ENCODE measurements at places on chromosomes 2 and 18.

DNA sequence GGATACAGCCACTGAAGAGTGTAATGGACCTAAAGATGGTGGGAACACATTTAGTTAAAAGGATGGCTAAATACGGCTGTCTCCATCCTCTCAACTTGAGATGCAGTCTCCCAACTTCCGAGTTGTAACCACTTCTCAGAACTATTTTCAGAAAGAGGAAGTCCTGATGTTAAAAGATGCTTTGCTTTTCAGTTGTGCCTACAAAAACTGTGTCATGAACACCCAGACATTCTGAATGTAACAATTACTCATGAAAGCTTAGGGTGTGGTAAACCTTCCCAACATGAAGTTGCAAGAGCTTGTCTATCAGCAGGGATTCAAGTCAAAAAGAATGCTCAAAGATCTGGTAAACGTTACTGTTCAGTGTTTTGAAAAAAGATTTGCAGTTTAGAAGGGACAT, 147.9 kb downstream of the DOCK10 start:
- no peak for DNase-seq

DNA sequence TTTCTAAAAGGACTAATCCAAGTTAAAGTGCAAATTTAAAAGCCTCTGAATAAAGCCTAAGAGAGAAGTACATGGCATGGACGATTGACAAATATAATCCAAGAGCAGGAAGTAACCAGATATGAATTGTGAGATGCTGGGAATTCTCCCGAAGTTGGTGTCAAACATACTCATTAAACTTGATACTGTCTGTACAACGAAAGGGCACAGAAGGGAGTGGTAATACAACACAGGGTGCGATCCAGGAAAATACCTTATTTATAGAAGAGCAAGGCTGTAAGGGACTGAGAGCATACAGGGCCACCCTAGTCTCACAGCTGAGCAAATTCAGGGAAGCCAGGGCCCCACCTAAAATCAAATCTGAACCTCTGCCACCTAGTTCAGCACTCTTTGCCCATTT, 41.6 kb downstream of the SEMA4F start:
- no peak for DNase-seq

DNA sequence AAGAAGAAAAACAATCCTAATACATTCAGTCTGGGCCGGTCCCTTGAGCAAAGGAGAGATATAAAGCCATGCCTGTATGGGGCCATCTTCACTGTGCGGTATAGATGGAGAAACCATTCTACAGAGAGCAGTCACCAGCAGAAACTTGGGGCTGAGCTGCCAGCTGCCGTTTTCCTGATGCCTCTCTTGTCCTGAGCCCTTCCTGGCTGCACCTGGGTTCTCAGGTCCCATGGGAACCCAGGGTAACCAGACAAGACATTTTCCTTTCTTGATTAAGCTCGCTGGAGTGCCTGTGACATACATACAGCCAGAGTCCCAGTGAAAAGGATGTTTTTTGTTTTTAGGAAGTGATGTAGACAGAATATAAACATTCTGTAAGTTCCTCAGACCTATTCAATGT, 5.3 kb upstream of the METTL21A start:
- no peak for DNase-seq

- DNase-seq = no peak
Measured at GRCh38 chr2:27871802-27872201, 18.4 kb downstream of the RBKS start.

GRCh38 chr18:45541421-45541820, 73.9 kb upstream of the SLC14A2 start:
- DNase-seq = no peak

GRCh38 chr18:4125224-4125623, 329.9 kb downstream of the DLGAP1 start:
- DNase-seq = no peak

DNA sequence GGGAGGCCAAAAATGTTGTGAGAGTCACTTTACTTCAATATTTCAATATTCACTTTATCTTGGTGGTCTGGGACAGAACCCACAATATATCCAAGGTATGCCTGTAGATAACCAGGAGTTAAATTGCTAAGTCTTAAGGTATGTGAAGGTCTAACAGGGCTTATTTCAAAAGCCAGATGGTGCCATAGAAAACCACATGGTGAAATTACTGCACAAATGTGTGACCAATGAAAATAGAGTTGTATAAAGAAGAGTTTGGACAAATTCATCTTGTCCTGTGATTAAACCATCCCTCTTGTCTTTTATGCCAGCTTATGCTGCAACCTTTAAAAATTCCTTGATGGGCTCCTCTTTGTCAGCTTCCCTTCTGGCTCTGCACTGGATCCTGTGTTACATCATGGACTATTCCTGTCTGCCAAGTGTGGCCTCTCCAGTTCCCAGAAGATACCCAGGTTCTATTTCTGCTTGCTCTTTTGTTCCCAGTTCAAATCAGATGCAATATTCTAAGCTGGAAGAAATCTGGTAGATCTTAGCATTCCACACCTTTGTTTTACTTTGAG, 46.8 kb downstream of the ANTXR1 start:
- DNase-seq = no peak

DNA sequence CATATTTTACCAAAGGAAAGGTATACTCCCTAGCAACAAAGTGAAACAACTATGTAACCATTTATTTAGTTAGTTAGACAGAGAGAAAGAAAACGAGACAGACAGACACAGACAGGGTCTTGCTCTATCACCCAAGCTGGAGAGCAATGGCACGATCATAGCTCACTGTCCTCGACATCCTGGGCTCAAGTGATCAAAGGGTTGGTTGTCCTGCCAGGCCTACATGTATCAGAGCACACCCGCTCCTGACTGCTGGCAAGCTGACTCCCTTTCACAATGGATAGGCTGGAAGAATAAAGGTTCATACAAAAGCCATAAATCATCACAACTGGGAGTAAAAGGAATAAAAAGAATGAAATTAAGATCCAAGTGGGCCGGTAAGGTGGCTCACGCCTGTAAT, 53.5 kb downstream of the ATL2 start:
- no peak for DNase-seq
